Right lobe of liver (tissue), 6 donors: ENCODE measurements at places on chromosomes 7 and 10. TPM values are rescaled to one million over a fixed set of nuclear protein-coding genes. Genes with fewer than 3 reads are reported as not detected.

- no peak for DNase-seq
Measured at GRCh38 chr7:152313831-152314604, 121.8 kb downstream of the KMT2C start.

GRCh38 chr10:26507441-26507840 is 69.3 kb downstream of the APBB1IP start:
- no peak for DNase-seq

GRCh38 chr10:49228677-49229076 is 40.5 kb upstream of the TMEM273 start:
- DNase-seq, result no peak

EIF5AL1 gene
- not detected for total RNA-seq

PRRT4 gene
- not detected for total RNA-seq
